ENCODE measurements at places on chromosomes 11 and 22. TPM values are rescaled to one million over a fixed set of nuclear protein-coding genes. Genes with fewer than 3 reads are reported as not detected.

PARVG gene
- 2.1 TPM for total RNA-seq

MAPK11 gene
- total RNA-seq, result 5.8 TPM

MS4A12 gene
- total RNA-seq, result not detected

OVCH2 gene
- total RNA-seq, result 0.44 TPM

MS4A1 gene
- 2.9 TPM for total RNA-seq

CSRP3 gene
- total RNA-seq, result not detected

NPAS4 gene
- total RNA-seq, result not detected

GCAT gene
- total RNA-seq, result 21.7 TPM

ANO1 gene
- total RNA-seq, result 7.9 TPM

PNPLA5 gene
- total RNA-seq, result not detected

KCNJ11 gene
- total RNA-seq, result 0.36 TPM

- peak; percentile 26 for ATAC-seq
Observed at GRCh38 chr22:50696799-50697561, 24.4 kb downstream of the SHANK3 start.

DNA sequence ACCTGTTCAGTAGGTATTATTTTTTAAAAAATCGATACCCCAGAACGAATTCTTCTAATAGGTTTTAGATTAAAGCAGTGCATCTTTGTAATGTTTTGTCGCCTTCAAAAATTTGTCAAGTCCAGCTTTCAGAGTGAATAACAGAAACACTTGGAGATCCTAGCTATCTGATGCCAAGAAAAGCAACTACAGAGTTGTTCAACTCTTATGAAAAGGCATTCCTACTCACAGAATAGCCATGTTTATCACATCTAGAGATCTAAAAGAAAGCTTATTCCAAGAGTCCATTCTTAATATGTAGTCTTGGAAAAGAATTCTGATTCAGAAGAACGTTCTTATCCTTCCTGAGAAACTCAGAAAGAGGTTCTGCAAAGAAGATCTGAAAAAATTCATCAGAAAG is 268.5 kb downstream of the TTC28 start:
- ATAC-seq, result no peak

DNA sequence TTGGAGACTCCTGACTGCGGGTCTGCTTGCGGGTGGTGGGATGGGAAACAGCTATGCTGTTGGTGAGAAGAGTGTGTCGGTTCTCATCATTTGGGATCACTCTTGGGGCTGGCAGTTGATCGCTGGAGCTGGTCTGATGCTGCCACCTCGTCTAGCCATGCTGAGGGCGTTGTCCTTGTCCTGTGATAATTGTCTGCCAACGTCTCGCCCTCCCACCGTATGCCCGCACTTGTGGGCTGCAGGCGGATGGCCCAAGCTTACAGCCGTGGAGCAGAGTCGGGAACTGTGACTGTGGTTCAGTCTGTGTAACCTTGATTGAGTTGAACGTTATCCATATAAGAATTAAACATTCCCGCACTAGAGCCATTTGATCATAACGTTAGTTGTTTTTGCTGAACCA is 204.4 kb downstream of the TBC1D22A start:
- ATAC-seq, result no peak

- no peak for ATAC-seq
Observed at GRCh38 chr11:3051196-3052108, 5.8 kb downstream of the CARS1 start.

DNA sequence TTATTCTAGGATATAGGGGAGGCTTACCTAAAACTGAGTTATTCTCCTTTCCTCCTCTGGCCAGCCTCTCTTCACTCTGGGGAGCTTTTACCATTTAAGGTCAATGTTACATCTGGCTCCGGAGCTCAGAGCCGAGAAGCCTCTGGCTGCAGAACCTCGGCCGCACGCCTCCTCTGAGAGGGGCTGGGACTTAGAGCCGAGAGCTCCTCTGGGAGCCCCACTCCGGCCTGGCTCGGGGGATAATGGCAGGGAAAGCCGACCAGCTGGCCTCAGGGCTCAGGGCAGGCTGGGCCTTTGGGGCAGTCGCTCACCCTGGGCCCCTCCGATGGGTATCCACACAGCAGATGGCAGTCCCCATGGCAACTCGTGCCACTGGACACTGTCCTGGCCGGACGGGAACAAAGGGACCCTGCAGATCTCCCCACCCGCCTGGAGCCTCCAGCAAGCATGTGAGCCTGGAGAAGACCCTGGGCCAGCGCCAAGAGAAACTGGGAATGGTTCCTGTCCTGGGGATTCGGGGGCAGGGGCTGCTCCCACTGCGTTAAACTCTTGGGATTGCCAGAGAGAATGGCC is at the start of gene IRAG1:
TSS of gene IRAG1 (minus strand) at position 247 of the 573 bp plus-strand sequence. CDS start at position 94, 153 bp downstream.
- ATAC-seq, result peak; percentile 18

GRCh38 chr11:117978991-117979390 is 7.2 kb upstream of the IL10RA start:
- ATAC-seq, result no peak

GRCh38 chr11:14886513-14886912 is 5.5 kb downstream of the CYP2R1 start:
- ATAC-seq, result no peak

- no peak for ATAC-seq
Observed at GRCh38 chr22:41917375-41917902, 2.6 kb upstream of the SHISA8 start.

DNA sequence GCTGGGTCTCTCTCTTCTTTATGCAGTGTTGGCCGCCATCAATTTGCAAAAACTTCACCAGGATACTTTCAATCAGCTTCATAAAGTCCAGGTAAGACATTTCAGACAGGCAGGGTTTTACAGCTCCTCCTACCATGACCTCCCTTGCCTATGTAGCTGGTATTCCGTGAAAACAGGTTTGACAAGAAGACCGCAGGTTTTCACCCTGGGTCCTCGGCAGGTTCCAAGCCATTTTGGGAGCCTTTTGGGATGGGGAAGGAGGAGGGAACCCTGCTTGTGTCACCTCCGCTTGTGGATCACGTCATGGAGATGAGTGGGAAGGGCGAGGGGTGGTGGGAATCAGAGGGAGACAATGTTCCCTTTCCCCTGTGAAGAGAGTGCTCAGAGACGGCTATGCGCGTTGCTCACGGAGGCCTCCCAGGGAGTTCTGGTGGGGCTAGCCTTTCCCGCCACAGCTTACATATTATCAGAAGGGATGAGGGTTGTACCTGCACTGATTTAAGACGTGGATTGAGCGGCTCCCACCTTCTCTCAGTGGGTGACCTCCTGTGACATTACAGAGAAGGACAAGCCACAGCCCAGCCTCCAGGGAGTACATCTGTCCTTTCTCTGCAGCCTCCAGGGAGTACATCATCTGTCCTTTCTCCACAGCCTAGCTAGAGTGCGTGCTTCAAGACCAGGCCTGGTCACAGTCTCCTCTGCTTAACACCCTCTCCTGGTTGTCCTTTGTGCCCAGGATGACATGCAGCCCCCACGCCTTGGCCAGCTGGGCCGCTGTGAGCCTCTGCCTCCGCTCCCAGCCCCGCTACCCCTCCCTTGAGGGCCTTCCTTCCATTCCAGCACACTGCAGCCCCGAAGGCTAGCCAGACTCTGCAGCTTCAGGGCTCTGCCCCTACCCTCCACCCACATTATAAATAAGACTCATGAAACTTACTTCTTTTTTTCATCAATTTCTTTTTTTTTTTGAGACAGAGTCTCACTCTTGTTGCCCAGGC is 17.2 kb downstream of the GLB1L3 start:
- no peak for ATAC-seq

GRCh38 chr11:85809191-85809590 is 1.8 kb downstream of the SYTL2 start:
- no peak for ATAC-seq

GRCh38 chr11:123760894-123761293 is 6.6 kb upstream of the OR6X1 start:
- no peak for ATAC-seq

- ATAC-seq, result no peak
Observed at GRCh38 chr11:2796508-2797113, 89.0 kb downstream of the CDKN1C start.

DNA sequence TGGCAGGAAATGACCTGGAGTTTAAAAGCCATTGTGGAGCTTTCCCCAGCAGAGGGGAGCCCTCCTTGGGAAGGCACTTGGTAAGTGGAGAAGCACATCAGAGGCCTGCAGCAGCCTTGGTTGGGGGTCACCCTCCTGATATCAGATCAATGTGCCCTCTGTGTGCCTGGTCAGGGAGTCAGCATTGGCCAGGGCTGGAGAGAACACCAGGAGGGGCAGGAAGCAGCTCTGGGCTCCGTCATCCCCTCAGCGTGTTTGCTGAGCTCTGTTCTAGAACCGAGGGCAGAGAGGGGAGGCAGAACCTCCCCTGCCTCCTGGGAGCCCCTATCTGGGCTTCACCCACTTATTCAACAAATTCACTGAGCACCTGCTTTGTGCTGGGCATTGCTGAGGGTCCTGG is 846.0 kb downstream of the TBC1D22A start:
- no peak for ATAC-seq

- ATAC-seq, result peak; percentile 68
Observed at GRCh38 chr11:129605815-129606214, 209.8 kb upstream of the TMEM45B start.

DNA sequence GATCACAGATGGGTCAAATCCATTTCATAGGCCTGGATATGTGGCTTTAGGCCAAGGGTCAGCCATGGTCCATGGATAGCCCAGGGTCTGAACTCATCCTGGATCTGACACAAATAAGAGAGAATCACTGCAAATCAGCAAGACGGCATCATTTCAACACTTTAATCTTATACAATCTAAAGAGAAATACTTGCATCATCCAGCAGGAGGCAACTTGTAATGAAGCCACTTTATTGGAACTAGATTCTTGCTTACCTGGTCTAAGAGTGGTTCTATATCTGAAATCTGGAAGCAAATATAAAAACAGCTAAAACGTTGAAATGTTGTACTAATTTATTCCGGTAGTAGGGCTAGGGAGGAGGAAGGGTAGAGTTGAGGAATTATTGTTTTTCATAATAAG is 870.1 kb downstream of the JRKL start:
- ATAC-seq, result no peak

DNA sequence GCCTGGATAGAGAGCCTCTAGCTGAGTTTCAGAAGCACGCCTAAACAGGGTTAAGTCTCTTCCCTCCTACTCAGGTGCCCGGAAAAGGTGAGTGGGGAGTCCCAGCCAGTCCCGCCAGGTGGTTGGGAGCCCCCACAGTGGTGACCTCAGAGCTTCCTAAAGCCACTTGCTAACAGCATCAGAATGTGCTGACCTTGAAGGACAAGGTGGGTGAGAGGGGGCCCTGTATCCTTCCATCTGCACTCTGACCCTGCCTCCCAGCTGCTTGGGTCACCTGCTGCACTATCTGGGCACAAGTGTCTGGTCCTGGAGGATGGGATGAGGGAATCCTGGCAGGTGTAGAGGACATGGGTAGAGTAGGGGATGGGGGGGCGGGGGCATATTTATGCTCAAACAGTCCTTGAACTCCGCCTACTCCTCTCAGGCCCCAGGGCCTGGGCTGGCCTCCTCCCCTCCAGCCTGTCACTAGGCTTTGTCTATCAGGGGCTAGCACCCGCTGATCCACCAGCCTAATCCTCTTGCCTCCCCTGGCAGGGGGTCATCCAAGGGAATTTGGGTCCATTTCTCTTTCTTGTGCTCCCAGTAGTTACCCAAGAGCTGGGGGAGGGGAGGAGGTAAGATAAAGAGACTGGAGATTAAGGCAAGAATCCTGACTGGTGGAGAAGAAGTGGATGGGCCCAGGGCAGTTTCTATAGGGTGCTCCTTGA is 3.4 kb downstream of the USP2 start:
- ATAC-seq, result no peak

GRCh38 chr11:10139143-10139542 is 154.9 kb downstream of the SBF2 start:
- ATAC-seq, result no peak

DNA sequence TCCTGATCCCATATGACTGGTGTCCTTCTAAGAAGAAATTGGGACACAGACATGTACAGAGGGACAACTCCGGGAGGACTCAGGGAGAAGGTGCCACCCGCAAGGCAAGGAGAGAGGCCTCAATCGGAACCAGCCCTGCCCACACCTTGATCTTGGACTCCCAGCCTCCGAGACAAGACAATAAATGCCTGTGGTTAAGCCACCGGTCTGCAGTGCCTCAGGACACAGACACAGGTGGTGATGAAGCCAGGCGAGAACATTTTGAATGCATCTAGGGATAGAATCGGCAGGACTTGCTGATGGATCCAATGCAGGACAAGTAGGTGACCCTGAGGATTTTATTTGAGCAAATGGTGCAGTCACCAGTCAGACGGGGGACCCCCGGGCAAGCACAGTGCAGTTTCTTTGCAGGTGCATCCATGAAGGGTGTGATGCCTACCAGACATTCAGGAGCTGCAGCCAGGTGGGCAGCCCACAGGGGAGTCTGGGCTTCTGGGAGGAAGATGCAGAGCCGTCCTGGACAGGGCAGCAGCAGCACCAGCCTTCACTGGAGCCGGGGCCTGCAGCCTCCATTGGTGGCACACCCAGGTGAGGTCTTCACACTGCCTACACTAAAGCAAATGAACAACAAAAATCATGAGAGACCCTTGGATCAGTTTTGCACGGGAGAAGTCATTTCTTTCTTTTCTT is 20.2 kb upstream of the SEPTIN5 start:
- no peak for ATAC-seq

- ATAC-seq, result no peak
Observed at GRCh38 chr11:19970944-19971343, 189.3 kb downstream of the DBX1 start.

DNA sequence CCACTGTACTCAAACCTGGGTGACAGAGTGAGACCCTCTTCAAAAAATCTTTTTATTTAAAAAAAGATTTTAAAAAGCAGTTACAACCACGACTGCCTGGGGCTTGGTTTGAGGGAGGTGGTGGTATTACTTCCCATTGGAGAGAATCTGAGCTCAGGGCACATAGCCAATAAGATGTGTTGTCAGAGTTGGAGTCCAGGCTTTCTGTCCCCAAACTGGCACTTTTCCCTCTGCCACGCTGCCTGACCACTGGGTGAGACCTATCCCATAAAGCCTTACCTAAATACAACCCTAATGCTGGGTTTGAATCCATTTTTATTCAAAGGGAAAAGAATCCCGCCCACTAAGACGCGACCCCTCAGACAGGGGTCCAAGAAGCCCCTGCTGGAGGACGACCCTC is 11.5 kb downstream of the CHADL start:
- ATAC-seq, result no peak
